ENCODE measurements at places on chromosomes 5 and 9.

- no peak for DNase-seq
Measured at GRCh38 chr5:139293202-139293506, 386 bp upstream of the MATR3 start.

GRCh38 chr9:89821081-89821480 is 216.3 kb downstream of the GADD45G start:
- no peak for DNase-seq

DNA sequence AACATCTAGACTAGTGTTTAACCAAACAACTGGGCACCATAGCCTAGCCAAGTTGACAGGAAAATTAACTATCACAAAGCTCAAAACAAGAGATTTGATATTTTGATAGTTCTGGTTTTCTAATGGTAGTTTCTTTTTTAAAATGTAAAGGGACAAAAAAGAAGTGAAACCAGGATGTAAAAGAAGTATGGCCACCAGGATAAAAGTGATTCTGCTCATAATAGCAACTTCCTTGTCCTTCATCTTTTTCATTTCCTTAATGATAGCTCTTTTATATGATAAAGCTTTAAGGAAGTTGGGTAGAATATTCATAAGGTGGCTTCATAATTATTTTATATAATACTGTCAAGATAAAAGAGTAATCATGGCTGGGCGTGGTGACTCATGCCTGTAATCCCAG is 139.1 kb downstream of the BASP1 start:
- no peak for DNase-seq

- DNase-seq = no peak
Measured at GRCh38 chr5:175718401-175719108, 60.7 kb downstream of the HRH2 start.

GRCh38 chr9:108477529-108478006 is 378.2 kb downstream of the ACTL7B start:
- no peak for DNase-seq

GRCh38 chr5:112142769-112143270 is 276.3 kb downstream of the EPB41L4A start:
- no peak for DNase-seq

GRCh38 chr9:108117795-108118194 is 628.2 kb upstream of the KLF4 start:
- no peak for DNase-seq

GRCh38 chr9:98375138-98375726 is 119.8 kb upstream of the TBC1D2 start:
- DNase-seq = no peak

DNA sequence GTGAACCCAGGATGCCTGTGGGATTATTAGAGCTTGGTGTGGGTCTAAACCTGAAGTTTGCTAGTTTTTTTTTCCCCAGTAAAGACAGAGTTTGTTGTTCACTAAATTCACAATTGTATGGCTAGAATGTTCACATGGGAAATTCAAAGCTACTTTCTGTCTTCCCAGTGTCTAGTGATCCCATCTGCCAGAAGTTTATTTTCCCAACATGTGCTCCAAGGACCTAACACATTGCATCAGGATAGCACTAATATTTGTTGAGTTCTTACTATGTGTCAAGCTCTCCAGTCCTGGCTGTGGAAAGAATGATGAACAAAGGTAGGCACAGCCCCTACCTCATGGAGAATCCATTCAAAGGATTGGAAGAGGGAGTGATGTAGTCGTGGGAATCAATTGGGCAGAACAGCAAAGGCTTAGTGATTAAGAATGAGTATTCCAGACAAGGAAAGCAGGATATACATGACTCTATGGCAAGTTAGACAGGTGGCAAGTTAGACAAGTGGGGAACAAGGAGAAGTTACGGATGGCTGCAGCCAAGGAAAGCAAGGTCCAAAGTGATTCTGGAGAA is 521.5 kb upstream of the WWC1 start:
- DNase-seq = no peak

- no peak for DNase-seq
Measured at GRCh38 chr9:88372103-88372654, 16.1 kb upstream of the SPIN1 start.

- DNase-seq = no peak
Measured at GRCh38 chr9:109717342-109717741, 62.7 kb upstream of the PALM2AKAP2 start.

- DNase-seq = no peak
Measured at GRCh38 chr9:78606001-78606379, 309.1 kb downstream of the PSAT1 start.

- DNase-seq = no peak
Measured at GRCh38 chr9:14813336-14814248, 91.1 kb upstream of the CER1 start.

GRCh38 chr9:88436379-88436778 is 48.1 kb downstream of the SPIN1 start:
- DNase-seq = no peak

DNA sequence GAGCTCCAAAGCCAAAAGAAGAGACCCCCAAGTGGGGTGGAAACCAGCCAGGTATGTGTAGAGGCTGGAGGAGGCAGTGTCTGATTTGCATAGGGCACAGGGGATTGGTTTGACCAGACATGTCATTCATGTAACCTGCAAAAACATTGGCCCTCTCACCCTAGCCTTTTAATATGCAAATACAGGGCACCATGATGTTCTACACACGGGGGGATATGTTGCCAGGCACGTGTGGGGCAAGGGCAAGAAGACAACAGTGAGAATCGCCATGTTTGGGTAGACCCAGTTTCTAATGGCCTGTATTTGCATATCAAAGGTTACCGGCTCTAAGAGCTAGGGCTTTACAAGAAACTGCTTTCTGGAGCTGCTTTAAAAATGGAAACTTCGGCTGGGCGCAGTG is 208.9 kb downstream of the GOLPH3 start:
- DNase-seq = no peak

DNA sequence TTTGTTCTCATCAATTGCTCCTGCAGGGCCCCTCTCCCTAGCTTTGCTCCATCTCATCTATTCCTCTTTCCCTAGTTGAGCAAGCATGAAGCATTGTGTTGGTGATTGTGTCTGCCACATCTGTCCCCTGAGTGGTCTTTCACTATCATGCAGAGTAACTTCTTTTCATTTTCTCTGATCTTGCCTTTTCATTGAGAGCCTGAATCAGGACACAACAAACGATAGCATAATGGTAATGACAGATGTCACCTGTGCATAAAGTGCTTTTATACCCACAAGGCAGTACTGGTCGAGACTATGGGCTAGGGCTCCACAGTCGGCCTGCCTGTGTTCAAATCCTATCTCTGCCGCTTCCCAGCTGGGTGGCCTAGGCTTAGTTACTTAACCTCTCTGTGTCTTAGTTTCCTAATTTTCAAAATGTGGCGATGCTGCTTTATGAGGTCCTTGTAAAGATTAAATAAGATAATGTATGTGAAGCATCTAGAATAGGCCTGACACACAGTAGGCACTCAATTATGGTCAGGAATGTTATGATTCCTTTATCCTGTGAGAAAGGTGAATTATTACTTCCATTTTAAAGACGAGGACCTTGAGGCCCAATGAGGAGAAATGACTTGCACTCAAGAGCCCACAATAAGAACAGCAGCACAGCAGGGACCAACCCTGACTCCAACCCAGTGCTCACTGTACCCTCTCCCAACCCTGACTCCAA is 137.1 kb upstream of the ZNF618 start:
- no peak for DNase-seq

DNA sequence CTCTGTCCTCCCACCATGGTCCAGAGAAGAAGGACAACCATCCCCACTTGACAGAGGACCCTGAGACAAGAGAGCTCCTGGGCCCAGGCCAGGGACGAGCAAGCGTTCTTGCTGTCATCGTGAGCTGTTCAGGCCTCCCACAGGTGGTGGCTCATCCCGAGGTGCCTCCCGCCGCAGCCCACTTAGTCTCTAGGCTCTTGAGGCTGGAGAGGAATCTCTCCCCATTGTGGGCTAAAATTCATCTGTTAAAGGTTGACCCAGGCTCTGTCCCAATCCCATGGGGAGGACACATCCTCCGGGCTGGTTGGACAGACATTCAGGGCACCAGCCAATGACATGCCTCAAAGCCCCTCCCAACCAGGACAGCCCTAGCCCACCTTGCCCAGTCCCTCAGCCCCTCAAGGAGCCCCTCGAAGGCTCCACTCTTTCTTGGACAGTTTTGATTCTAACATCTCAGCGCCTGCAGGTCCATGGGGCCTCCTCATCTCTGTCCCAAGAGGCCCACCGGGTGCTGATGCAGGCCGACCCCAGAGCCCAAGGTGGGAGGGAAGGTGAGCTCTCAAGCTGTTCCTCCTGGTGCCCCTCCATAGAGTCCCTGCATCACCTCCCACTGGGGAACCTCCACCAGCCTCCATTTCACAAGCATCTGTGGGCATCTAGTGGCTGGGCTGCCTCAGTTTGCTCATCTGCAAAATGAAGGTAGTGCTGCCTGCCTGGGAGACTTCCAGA is 52.9 kb downstream of the BARX1 start:
- no peak for DNase-seq

GRCh38 chr5:74293182-74293581 is 347.3 kb downstream of the ENC1 start:
- DNase-seq = no peak

DNA sequence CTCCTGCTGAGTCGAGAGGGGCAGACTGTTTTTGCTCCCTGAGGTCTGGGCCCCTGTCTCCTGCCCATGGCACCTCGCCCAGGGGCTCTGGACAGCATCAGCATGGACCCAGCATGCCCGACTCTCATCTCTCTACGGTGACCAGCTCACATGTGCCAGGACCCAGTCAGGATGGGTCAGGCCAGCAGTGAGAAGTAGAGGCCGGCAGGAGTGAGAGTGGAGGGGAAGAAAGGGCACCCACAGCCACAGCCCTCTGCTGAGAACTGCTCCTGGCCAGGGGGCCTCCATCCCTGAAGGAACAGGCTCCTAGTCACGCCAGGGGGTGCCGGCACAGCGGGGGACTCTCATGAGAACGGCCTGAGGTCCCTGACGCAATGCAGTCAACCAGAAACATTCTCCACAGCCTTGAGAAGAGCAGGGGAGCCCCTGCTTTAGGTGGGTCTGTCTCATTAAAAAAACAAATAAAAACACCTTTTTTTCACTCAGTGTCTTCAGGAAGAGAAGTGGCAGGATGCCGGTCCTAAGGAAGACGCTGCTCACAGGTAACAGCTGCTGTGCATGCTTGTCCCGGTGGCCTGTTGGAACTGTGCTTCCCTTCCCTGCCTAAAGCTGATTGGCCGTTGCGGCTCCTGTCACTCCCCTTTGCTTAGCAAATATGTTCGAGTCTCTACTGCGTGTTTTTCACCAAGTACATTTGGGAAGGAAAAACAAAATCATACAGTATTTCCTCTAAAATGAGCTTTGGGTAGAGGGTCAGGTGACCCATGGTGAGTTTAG is 85.7 kb upstream of the FBXW11 start:
- peak; percentile 14 for DNase-seq

DNA sequence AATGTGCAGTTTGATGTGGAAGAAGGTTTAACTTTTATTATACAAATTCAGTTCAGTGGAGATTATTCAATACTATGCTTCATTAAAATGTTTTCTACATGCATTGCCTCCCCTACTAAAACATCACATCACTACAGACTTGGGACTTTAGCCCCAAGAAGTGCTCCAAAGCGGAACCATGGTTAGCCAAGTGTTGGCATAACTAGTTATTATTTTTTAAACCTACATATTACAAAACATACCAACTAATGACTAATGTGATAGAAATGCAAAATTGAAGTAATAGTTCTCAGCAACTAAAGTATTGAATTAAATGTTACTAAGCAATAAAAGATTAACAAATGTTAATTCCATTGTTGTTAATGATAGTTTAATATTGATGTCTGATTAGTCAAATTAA is 74.5 kb downstream of the XRCC4 start:
- DNase-seq = no peak

DNA sequence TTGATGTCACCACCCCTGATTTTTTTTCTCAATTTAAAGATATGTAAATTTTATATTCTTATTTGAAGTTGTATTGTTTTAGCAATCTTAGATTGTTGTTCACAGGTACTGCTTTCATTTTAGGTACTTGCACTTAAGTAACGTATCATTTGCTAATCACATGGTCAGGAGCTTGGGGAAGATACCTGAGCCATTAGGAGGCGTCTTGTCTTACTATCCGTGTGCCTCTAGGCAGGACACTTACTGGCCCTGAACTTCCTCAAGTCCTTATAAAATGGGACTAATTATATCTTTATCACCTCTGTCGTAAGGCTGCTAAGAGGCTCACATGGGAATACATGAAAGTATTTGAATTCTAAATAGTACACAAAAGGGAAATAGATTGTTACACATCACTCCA is 18.5 kb downstream of the ZSWIM6 start:
- no peak for DNase-seq

DNA sequence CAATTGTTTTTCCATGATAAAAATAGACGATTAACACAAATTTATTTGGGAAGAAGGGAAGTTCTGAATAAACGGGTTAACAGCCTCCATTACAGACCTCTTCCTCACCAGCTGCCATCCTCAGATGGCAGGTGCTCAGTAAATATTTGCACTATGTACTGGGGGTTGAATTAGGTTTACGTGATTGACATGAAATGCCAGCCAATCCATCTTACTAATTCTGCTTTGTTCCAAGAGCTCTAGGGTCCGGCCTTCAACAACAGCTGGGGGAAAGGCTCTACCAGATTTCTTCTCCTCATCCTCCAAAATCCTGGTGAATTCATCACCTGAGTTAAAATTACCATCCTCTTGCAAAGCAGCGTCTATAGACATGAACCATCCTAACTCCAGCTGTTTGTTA is 104.6 kb downstream of the MTX3 start:
- DNase-seq = no peak

GRCh38 chr5:53820119-53820801 is 259.8 kb downstream of the NDUFS4 start:
- DNase-seq = no peak

GRCh38 chr5:55081541-55081940 is 20.9 kb upstream of the GZMA start:
- DNase-seq = no peak

- DNase-seq = no peak
Measured at GRCh38 chr9:124680714-124681390, 90.3 kb downstream of the NR6A1 start.

DNA sequence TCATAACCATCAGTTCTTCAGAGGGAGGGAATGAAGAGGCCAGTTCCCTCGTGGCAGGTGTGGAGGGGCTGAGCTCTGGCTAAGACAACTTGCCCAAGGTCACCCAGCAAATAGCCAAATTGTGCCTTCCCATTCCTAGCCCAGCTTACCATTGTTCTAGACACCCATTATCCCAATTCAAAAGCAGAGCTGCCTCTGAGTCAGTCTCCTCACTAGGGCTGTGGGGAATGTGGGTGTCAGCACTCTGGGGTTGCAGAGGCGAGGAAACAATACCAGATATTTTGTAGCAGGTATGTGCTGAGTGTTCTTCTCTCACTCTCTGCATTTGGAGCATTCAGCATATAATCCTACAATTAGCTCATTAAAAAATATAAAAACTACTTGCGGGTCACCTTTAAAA is 270.8 kb downstream of the PSAT1 start:
- no peak for DNase-seq
